ENCODE measurements at places on chromosomes 16 and 17.

DNA sequence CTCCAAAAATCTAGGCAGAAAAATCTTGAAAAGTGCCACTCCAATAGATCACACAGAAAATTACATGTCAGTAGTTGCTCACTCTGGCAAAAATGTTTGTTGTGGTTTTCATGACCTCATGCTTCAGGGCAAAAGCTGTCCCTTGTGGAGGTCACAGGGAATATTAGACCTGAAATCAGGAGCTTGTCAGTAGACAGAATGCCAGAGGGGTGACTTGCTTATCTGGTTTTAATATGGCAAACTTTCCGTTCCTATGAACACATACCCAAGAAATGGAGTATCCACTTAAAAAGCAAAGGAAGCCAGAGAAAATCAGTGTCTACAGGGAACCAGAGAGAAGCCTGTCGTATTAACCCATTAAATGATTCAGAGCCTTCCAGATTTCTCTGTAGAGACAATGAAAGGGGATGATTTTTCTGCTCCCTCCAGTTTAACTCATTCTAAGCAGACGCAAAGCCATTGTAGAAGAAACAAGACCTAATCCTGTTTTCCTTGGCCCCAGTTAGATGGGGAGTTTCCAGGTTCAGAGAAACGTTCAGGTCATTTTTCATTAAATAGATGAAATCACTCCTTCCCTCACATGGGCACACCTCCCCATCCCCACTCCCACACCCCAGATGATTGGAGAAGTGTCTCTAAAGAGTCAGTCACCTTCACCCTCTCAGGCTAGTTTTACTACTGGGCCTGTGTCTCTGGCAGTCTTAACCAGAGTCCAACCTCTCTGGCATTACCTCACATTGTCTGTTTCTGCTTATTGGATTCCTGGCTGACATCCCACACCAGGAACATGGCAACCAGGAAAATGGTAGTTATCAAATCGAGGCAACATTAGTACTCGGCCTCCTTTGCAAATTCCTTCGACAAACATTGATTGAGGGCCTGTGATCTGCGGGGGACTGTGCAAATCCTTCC lies 6.0 kb downstream of the SOX9 start:
- no peak for DNase-seq

- no peak for DNase-seq
Observed at GRCh38 chr17:9750524-9750923, 40.9 kb downstream of the DHRS7C start.

DNA sequence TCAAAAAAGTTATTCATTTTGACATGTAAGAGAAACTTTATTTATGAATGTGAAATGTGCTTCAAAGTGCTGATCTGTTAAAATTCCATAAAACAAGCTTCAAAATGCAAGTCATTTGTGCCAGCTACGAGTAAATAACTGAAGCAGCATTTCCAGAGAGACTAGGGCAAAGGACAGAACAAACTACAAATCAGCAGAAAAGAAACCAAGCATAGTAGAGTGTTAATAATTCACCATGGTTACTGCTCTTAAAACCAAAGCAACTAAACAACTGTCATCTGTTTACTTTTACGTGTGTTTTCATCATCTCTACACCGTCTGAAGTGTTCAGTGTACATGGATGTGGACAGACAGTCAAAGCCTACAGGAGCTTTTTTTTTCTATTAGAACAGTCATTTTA lies 1.6 kb upstream of the ASPA start:
- no peak for DNase-seq

- DNase-seq, result no peak
Observed at GRCh38 chr17:49890077-49890821, 42.4 kb upstream of the TAC4 start.

- DNase-seq, result peak; percentile 59
Observed at GRCh38 chr16:85615014-85615851, 2.1 kb downstream of the GSE1 start.

DNA sequence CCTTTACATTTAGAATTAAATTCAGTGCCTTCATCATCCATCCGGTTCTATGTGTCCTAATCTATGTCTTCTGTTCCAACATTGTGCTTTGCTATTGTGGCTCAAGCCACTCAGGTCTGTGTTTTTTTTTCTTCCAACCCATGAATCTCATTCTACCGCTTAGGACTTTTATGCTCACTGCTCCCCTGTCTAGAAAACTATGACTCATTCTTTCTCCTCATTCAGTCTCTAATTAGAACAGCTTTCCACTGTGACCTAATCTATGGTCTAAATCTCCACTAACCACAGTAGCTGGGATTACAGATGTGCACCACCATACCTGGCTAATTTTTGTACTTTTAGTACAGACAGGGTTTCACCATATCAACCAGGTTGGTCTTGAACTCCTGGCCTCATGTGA lies 418.7 kb downstream of the KCNJ2 start:
- no peak for DNase-seq

DNA sequence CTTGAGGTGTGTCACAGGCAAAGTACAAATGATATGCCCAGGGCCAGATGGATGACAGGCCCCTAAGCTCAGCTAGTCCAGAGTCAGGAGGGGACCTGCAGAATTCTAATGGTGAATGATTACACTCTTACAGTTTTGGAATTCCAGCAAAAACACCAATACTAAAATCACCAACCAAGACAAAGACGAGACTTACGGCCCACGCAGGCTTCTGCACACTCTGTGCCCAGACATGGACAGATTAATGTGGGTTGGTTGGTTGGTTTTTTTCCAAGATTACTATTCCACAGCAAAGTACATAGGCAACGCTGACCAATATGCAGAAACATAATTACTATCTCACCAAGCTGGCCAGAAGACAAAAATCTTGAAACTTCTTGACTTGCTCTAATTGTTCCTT lies 9.7 kb downstream of the ADCY9 start:
- no peak for DNase-seq

DNA sequence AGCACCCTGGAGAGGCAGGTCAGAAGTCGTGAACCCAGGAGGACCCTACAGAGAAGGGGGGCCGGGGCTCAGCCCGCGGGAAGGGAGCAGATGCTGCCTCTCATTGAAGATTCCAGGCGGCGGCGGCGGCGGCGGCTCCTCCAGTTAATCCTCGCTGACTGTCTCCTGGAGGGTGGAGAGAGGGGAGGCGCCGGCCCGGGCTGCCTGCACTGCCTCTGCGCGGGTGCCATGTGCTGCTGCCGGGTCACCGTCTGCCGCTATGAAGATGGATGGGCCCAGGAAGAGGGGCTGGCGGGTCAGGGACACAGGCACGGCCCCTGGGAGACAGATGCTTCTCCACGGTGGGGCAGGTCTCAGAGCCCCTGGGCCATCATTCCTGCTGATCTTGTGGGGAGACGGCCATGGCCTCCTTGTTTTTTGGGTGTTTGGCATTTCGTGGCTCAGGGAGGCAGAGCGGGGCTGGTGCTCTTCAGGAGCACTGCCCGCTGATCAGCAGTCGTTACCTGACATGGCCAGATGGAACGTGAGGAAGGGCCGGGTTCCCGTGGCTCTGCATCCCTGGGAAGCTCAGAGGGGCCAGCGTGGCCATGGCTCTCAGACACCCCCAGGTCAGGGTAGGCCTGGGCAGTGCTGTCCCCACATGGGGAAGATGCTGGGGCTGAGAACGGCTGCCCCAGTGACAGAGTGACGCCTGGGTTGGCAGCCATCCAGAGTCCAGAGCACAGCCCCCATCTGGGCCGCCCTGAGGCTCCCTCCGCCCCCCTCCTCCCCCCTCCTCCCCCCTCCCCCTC lies 36.1 kb downstream of the GINS2 start:
- no peak for DNase-seq

GRCh38 chr17:20989991-20990855 lies 52.6 kb downstream of the USP22 start:
- DNase-seq, result no peak

GRCh38 chr16:25126820-25127232 lies 15.3 kb downstream of the LCMT1 start:
- DNase-seq, result peak; percentile 30

GRCh38 chr16:75052481-75053202 lies 53.8 kb downstream of the ZNRF1 start:
- no peak for DNase-seq

DNA sequence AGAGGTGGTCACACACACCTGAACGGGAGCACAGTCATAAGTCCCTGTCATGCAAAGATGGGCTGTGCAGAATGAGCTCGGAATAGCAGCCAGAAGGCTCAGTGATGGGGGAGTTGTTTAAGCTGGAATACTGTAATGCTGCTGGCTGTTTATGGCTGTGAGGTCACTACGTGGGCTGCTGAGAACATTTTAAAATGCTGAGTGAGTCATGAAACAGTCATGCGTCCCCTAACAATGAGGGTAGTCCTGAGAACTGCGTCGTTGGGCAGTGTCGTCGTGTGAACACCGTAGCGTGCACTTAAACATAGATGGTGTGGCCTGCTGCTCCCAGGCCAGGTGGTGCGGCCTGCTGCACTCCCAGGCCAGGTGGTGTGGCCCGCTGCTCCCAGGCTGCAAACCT lies 39.7 kb downstream of the TBCD start:
- no peak for DNase-seq

- no peak for DNase-seq
Observed at GRCh38 chr17:12600349-12600748, 65.3 kb upstream of the MYOCD start.

DNA sequence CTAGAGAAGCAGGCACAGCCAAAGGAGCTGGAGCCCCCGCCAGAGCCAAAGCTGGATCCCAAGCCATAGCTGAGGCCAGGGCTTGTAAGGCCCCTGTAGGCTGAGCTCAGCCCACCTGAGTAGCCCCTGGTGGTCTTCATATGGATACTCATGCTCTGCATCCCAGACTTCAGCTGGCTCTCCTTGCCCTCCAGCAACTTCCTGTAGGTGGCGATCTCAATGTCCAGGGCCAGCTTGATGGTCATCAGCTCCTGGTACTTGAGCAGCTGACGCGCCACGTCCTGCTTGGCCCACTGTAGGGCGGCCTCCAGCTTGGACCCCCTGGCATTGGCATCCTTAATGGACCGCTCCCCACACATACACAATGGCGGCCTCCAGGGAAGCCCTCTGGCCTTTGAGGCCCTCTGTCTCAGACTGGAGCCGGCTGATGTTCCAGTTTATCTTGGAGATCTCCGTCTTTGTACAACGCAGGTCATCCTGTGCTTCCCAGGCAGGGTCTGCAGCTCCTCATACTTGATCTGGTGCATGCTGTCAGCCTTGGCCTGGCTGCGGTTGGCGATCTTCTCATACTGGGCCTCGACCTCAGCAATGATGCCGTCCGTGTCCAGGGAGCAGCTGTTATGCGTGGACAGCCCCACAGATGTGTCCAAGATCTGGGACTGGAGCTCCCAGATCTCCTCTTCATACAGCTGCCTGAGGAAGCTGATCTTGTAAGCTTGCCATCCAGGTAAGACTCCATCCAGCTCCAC lies 28.9 kb downstream of the IKZF3 start:
- no peak for DNase-seq

DNA sequence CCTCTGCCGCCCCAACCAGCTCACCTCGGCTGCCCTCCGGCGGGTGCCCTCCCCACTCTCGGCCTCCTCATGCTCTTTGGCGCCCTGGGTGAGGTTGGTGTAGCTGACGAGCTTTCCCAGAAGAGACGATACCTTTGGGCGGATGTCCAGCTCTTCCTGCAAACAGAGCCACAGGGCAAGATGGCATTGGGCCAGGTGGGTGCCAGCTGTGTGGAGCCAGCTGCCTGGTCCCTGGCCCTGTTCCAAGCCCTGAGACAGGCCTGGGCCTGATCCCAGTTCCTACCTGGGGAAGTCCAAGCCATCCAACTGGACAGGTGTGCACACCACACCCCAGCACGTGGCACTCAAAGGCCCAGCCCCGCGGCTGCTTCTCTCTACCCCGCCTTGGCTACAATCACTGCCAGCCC lies 6.9 kb downstream of the SLC12A4 start:
- no peak for DNase-seq

GRCh38 chr16:13816701-13817100 lies 103.3 kb upstream of the ERCC4 start:
- no peak for DNase-seq

- no peak for DNase-seq
Observed at GRCh38 chr17:1077581-1077985, 80.7 kb downstream of the TIMM22 start.

DNA sequence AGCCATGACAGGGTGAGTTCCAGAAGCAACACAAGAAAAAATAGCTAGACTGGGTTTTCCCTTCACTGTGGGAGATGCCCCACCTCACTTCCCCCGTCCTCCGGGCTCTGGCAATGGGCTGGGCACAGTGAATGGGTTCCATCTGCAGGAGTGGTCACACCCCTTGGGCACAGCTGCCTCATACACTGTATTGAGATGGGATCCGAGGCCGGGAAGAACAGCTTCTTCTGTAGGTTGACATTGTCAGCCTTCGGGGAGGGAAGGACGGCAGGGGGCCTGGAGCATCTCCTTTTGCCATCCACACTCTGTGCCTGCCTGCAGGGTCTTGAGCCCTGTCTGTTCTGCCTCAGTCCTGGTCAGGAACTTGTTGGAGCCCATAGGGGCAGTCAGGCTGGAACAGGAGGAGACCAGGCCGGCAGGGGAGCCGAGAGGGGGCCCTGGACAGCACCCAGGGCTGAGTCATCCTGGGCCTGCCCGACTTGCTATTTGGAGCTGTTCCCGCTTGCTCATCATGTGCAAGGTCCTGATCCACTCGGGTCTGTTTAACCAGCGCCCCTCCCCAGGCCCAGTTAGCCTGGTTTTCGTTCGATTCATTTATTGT lies 286.7 kb downstream of the SEC14L1 start:
- no peak for DNase-seq

DNA sequence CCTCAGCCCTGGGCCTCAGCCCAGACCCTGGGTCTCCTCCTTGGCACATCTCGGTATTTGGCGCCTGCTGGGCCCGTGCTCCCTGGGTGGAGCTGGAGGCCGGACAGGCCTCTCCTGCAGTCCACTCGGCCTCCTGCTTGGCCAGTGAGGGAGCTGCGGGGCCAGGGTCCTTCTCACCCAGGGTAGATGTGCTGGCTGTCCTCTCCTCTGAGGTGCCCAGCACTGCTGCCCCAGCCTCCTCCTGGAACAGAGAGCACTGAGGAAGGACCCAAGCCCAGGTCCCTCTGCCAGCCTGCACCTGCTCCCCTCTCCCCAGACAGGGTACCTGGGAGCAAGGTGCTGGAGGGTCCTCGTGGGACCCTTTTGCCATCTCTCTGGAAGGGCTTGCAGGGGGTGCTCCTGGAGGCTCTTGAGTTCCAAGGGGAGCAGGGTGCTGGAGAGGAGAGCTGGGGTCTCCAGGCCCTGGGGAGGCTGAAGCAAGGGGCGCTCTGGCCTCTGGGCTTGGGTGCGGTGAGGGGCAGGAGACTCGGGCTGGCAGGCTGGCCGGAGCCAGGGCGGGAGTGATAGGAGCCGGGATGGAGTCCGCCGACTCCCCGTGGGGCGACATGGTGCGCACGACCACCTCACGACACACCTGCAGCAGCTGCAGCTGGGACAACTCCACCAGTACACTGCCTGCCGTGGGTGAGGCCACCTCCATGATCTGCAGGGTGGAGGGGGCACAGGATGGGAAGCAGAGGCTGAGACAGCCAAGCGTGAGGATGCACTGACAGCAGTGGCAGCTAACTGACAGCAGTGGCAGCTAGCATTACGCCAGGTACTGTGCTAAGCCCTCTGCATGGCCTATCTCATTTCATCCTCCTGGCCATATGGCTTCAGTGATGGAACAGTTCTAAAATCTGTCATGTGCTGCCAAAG lies 17.8 kb downstream of the TSPOAP1 start:
- no peak for DNase-seq

GRCh38 chr17:58250344-58251011 lies 12.1 kb downstream of the LPO start:
- DNase-seq, result no peak
